Cardiac ventricle fibroblast (primary cell): ENCODE measurements at places on chromosomes 4 and X. TPM values are rescaled to one million over a fixed set of nuclear protein-coding genes. Genes with fewer than 3 reads are reported as not detected.

Gene TMPRSS11A
- not detected in 2 replicates for total RNA-seq

Gene MAP7D3
- 15.4 and 15.9 TPM in 2 replicates for total RNA-seq

Gene GPR119
- not detected in 2 replicates for total RNA-seq

Gene ARMCX6
- 17.0 and 19.7 TPM in 2 replicates for total RNA-seq

Gene PAGE2
- not detected in 2 replicates for total RNA-seq

Gene NDNF
- 0.12 and 0.20 TPM in 2 replicates for total RNA-seq

Gene CXCR3
- total RNA-seq: not detected in 2 replicates

Gene TDO2
- 1.0 and 4.3 TPM in 2 replicates for total RNA-seq

Gene SPANXA2
- not detected in 2 replicates for total RNA-seq

Gene CSAG3
- not detected in 2 replicates for total RNA-seq

Gene CD40LG
- total RNA-seq: not detected in 2 replicates

Gene F8A2
- total RNA-seq: not detected in 2 replicates

Gene SPP1
- total RNA-seq: not detected in 2 replicates

Gene ZRSR2
- 2.6 TPM in 2 replicates for total RNA-seq

Gene PDGFRA
- total RNA-seq: 598 and 633 TPM in 2 replicates

Gene ZNF674
- 1.9 TPM in 2 replicates for total RNA-seq

Gene VEGFD
- 2.3 and 4.2 TPM in 2 replicates for total RNA-seq

Gene GRID2
- not detected in 2 replicates for total RNA-seq

Gene DOK7
- not detected in 2 replicates for total RNA-seq

Gene CXCL1
- 54.5 and 69.2 TPM in 2 replicates for total RNA-seq

Gene CPZ
- 30.6 and 33.6 TPM in 2 replicates for total RNA-seq

Gene ITM2A
- total RNA-seq: 6.3 and 7.4 TPM in 2 replicates

Gene MEPE
- total RNA-seq: not detected in 2 replicates

Gene GYPA
- total RNA-seq: not detected in 2 replicates

Gene CFAP47
- total RNA-seq: not detected in 2 replicates

Gene SLC9A7
- 4.8 and 5.8 TPM in 2 replicates for total RNA-seq

Gene HEPH
- 47.3 and 52.1 TPM in 2 replicates for total RNA-seq

Gene RBM46
- total RNA-seq: 0.20 TPM in 1 of 2 replicates, not detected in the other
